ENCODE measurements at places on chromosomes 2 and 18. TPM values are rescaled to one million over a fixed set of nuclear protein-coding genes. Genes with fewer than 3 reads are reported as not detected.

DNA sequence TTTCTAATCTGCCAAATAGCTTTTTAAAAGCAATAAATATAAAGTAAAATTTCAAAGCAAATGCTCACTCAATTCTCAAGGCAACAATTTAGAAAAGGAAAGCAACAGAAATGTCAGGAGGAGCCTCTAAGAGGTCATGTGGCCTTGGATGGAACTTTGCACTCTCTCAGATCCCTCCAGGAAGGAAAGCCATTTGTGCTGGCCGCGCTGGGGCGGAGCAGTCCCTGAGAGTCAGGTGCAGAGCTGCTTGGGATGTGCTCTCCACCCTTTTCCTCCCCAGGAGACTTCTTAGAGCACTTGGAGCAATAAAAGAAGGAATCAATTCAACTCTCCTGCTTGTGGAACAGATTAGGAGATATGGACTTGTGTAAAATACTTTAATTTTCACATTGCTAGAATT lies 379.8 kb upstream of the LINC00305 start:
- DNase-seq: no peak

- no peak for DNase-seq
Measured at GRCh38 chr2:176733698-176734430, 464.6 kb downstream of the MTX2 start.

DNA sequence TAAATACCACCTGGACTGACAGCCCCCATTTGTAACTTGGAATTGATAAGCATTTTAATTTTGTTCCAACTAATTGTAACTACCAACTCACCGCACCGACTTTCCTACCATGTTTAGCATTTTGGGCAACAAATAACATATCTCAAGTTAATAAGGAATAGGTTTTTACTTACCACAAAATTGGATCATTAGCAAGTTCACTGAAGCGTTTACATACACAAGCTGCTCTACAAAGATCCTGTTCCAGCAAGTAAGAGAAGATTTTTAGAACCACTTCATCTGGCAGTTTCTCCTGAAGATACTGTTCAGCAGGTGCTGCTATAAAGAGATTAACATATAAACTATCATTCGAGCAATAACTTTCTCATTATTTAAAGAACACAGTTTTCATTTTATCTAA lies 55.7 kb downstream of the MSH6 start:
- no peak for DNase-seq

GRCh38 chr2:229378386-229378785 lies 107.3 kb upstream of the PID1 start:
- no peak for DNase-seq

- DNase-seq: no peak
Measured at GRCh38 chr2:172740856-172741255, 5.2 kb downstream of the RAPGEF4 start.

UGT1A8 gene
- not detected for total RNA-seq

IL36RN gene
- not detected for total RNA-seq
